Ovary (tissue), 10 donors: ENCODE measurements at places on chromosomes 13 and 19. TPM values are rescaled to one million over a fixed set of nuclear protein-coding genes. Genes with fewer than 3 reads are reported as not detected.

The PEAK3 gene
- polyA plus RNA-seq = not detected

The PDX1 gene
- polyA plus RNA-seq = not detected

The SYNE4 gene
- 0.37 TPM for polyA plus RNA-seq

The TMIGD2 gene
- polyA plus RNA-seq = 0.29 TPM

The OVOL3 gene
- polyA plus RNA-seq = not detected

The MBNL2 gene
- polyA plus RNA-seq = 43.7 TPM

The FBN3 gene
- 0.21 TPM for polyA plus RNA-seq

The GADD45B gene
- 17.8 TPM for polyA plus RNA-seq

The ZNF324B gene
- polyA plus RNA-seq = 4.2 TPM

The OR7D2 gene
- polyA plus RNA-seq = not detected

The NCR1 gene
- not detected for polyA plus RNA-seq

The LSR gene
- 3.3 TPM for polyA plus RNA-seq

The NMRK2 gene
- not detected for polyA plus RNA-seq

The KRTDAP gene
- not detected for polyA plus RNA-seq

The FRY gene
- polyA plus RNA-seq = 33.6 TPM

The FNDC3A gene
- polyA plus RNA-seq = 41.9 TPM

The LRRC25 gene
- 1.4 TPM for polyA plus RNA-seq

The LHB gene
- not detected for polyA plus RNA-seq

The CD22 gene
- 79.4 TPM for polyA plus RNA-seq

The KCNK6 gene
- 7.4 TPM for polyA plus RNA-seq

The SLC10A2 gene
- not detected for polyA plus RNA-seq

The KLK6 gene
- not detected for polyA plus RNA-seq

The DMWD gene
- 33.9 TPM for polyA plus RNA-seq

The MTMR6 gene
- 13.9 TPM for polyA plus RNA-seq

The TNFSF9 gene
- 0.17 TPM for polyA plus RNA-seq

The ZNF100 gene
- 2.8 TPM for polyA plus RNA-seq

The ZIC2 gene
- 0.02 TPM for polyA plus RNA-seq

The HIF3A gene
- 37.9 TPM for polyA plus RNA-seq

The CYP4F12 gene
- 8.9 TPM for polyA plus RNA-seq

The KLK3 gene
- 0.24 TPM for polyA plus RNA-seq

The IRGC gene
- not detected for polyA plus RNA-seq

The ALG11 gene
- polyA plus RNA-seq = 16.6 TPM

The ATXN8OS gene
- not detected for polyA plus RNA-seq

The ZNF625 gene
- polyA plus RNA-seq = 1.5 TPM

The ZNF529 gene
- 5.8 TPM for polyA plus RNA-seq

The SBK3 gene
- polyA plus RNA-seq = not detected

The ZNF571 gene
- 4.5 TPM for polyA plus RNA-seq

The SSBP4 gene
- 90.3 TPM for polyA plus RNA-seq
